Activated gamma-delta T cell treated with Interleukin-2 at 50 U/mL for 16 hours (primary cell): ENCODE measurements at places on chromosomes 1 and 21.
A peak's percentile ranks its signal among the peaks of the same experiment; 100 is the strongest.

GRCh38 chr1:165143437-165144065 lies 213.0 kb downstream of the LMX1A start:
- no peak for DNase-seq

DNA sequence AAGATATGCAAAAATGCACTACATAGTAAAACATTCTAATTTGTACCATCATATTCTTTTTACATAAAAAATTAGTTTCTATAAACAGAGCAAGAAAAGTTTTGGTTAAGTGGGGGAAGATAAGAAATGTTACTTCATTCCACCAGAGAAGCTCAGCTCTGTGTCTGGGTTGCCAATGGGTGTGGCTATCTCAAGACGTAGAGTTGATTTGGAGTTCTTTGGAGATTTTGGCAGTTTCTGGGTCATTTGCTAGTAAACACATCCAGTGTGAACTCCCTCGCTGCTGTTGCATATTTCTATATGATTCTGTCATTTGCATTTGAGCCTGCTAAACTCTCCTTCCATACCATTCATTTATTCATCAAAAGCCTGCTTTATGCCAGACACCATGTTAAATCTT lies 7.2 kb downstream of the RGL1 start:
- no peak for DNase-seq

- no peak for DNase-seq
These were observed 69.2 kb downstream of the ROR1 start for GRCh38 chr1:63843010-63843409.

- no peak for DNase-seq
These were observed 596 bp upstream of the TCEA3 start for GRCh38 chr1:23425193-23425494.

GRCh38 chr1:160855181-160855981 lies 7.3 kb downstream of the CD244 start:
- DNase-seq: peak; percentile 46

GRCh38 chr1:41479000-41479807 lies 5.3 kb downstream of the EDN2 start:
- DNase-seq: no peak

DNA sequence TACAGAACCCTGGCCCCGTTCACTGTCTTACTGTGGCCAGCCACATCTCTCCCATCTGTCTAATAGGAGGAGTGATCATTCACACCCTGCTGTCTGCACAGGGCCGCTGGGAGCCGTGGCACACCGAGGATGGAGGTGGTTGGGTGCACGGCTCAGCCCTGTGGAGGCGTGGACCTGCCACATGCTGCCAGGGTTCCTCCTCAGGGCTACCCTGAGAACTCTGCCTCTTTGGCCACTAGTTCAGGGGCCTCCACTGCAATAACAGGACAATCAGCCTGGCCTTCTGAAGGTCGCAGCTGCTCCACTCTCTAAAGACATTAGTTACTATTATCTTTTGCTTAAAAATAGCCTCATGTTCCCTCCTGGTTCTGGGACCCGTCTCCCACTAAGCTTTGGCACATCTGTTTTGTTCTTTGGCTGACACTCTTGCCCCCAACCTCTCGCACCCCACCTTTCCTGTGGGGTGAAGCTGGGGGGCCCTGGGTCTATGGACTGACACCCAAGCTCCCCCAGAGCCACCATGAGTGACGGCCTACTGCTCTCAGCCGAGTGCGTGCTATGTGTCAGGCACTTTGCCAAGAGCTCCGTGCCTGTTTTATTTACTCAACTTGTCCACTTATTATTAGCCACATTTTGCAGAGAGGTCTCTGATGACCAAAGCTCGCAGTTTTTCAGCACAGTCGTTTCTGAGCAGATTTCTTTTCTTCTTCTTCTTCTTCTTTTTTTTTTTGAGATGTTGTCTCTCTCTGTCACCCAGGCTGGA lies 66.3 kb downstream of the ARHGEF10L start:
- no peak for DNase-seq

DNA sequence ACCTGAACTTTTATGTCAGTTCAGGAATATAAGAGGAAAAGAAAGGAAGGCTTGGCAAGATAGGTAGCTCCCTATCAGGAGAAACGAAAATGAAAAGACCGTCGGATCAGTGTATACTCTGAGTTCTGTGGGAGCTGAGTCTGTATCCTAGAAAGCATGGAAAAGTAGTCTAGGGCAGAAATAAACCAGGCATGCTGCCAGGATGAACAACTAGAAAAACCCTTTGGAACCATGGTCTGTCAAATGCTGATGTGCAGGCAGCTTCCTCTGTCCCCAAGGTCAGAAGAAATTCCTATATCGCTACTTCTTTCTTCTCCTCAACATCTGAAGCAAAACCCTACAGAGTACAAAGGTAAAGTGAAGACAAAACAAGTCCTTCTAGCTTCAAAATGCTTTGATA lies 268.8 kb downstream of the ST6GALNAC3 start:
- DNase-seq: no peak

DNA sequence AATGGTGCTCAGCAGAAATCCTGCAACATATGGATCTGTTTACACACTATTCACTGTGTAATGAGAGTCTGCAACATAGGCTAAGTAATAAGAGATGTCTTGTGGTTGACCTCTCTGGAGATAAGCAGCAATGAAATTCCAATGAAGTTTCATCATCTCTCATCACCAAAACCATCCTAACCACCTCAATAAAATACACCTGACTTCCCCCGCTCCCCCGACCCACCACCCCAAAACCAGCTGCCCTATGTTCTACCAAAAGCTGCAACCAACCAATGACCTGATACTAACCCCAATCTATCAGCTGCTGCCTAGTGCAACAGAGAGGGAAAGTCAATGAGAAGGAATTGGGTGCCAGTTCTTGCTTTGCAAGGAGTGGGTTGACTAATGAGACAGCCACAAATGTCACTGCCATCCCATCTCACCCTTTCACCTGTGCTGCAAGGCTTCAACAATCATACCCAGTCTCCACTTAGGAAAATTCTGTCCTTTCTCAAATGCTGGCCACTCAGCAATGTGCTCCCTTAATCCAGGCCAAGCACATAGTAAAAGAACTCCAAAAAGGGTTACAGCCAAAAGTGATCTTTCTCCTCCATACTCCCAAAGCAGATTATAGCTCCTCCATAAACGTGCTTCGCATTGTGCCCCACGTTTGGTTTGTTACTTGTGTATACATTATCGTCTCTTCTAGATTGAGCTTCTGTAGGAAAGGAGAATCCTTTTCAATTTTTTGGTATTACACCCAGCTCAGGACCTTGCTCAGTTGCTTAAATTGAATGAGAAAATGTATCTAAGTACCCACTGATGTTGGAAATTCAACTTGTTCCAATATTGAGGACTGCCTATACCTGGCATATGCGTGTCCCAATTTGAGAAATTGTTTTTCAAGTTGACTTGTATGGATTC lies 29.0 kb downstream of the MRPL39 start:
- no peak for DNase-seq

DNA sequence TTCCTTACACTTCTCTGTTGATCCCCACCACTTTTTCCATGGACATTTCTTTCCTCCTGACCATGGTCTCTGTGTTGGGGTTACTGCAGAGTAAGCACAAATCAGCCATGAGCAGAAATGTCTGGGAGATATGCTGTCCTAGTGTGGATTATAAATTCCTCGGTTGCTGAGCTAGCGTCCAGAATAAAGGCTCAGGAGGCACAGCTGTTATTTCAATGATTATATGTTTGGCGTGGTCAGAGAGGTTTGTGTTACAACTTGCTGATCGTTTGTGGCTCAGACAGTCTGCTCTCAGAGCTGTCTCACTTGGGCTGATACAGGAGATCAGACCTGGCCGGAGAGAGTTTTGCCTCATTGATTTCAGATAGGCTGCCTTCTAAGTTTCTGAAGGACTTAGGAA lies 37.5 kb upstream of the LAMC2 start:
- no peak for DNase-seq

DNA sequence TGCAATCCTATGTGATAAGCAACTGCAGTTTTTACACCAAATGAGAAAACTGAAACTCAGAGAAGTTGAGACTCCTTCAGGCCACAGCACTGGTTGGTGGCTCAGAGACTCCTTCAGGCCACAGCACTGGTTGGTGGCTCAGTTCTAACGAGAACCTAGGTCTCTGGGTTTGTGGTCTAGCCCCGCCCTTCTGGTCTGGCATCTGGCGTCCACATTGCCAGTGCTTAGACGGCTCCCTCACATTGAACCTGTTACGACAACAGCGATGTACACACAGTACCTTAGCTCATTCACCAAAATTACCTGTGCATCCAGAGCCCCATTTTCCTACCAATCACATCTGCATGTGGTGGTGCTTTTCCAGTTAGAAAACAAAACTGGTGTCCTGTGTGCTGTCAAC lies 66.1 kb downstream of the NID1 start:
- DNase-seq: peak; percentile 42

GRCh38 chr1:43035821-43036741 lies 77.4 kb upstream of the SLC2A1 start:
- no peak for DNase-seq

DNA sequence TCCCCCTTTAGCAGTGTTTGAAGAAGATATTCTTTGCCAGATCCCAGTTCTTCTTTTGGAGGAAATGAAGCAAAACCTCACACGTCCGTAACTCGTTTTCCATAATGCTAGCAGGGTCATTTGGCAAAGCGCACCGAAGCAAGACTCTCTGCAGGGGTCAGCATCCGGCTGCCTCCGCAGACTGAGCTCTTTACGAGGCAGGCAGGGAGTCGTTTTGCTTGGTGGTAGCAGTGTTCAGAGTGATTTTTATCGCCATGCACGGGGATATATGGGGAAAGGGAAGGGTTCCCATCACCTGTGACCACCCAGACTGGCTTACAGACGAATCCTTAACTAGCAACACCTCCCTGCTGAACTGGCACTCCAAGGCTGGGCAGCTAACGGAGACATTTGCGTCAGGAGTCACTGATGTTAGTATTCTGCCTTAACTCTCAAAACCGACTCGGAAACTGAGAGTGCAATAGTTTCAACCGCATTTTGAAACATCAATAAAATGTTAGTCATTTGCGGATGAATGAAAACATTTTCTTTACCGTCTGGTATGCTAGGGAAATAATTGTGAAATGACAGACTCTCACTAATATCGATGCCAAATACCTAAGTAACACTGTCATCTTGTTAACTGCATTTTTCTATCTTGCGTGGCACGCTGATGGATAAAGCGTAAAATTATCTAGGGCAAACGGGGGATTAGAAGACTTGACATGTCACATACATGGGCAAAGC lies 2.2 kb upstream of the NEGR1 start:
- DNase-seq: peak; percentile 10

DNA sequence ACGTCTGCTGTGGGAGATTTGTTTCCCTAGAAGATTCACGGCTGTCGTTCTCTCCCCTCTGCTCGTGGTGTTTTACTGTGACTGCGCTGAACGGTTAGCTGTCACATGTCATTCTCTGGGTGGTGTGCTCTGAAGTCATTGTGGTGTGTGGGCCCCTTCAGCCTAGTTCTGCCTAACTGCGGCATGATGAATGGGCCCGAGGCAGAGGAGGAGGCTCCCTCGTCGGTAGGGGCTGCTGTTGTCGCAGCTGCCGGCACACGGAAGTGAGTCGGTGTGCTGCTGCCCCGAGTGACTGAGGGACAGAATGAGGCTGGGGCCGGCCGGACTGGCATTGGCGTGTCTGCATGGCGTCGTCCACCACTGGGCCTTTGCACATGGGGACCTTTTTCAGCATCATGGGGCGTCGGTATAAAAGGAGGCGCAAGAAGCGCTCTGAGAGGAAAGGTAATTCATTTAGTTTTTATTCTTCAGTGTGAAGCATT lies 77.9 kb downstream of the ADARB1 start:
- peak; percentile 67 for DNase-seq

GRCh38 chr1:208174731-208175507 lies 69.3 kb downstream of the PLXNA2 start:
- no peak for DNase-seq

DNA sequence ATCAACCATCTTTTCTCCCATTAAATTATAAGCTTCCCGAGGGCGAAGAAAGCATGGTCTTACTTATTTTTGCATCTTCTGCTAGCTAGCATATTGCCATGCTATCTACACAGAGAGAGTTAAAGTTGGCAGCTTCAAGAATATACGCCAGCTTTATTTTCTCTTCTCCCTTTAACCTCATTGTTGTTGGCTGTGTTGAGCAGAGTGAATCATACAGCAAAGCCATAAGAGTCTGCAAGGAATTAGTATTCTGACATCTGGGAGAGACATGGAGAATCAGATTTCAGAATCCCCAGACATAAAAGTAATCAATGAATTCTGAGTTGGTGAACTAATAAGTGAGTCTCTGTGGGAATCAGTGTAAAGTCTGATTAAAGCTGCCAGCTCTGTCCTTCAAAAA lies 649.6 kb upstream of the PTBP2 start:
- DNase-seq: no peak

GRCh38 chr21:41564871-41565274 lies 56.9 kb upstream of the TMPRSS2 start:
- DNase-seq: no peak

- DNase-seq: no peak
These were observed 41.7 kb upstream of the SYT14 start for GRCh38 chr1:209896346-209896745.

DNA sequence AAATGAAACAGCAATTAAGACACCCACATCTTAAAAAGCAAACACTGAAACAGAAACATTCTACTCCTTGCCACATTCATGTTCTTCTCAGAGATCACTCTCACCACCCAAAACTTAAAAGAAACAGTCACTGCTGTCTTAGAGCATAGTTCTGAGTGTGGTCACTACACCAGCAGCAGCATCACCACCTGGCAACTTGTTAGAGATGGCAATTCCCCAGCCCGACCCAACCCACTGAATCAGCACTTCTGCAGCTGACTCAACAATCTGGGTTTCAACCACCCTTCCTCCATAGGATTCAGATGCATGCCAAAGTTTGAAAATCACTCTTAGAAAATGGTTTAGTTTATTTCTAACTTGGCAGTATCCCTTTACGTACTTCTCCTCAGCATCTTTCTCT lies 126.1 kb downstream of the CDC42BPA start:
- no peak for DNase-seq

GRCh38 chr21:43921571-43921978 lies 56.6 kb downstream of the AGPAT3 start:
- DNase-seq: peak; percentile 46

GRCh38 chr1:40973912-40974311 lies 5.6 kb upstream of the CTPS1 start:
- no peak for DNase-seq

- DNase-seq: no peak
These were observed 197.4 kb upstream of the GALNT2 start for GRCh38 chr1:229869687-229870086.

GRCh38 chr1:40041466-40041838 lies 923 bp downstream of the CAP1 start:
- DNase-seq: no peak

GRCh38 chr1:152109998-152110294 lies 5.3 kb downstream of the TCHH start:
- no peak for DNase-seq

DNA sequence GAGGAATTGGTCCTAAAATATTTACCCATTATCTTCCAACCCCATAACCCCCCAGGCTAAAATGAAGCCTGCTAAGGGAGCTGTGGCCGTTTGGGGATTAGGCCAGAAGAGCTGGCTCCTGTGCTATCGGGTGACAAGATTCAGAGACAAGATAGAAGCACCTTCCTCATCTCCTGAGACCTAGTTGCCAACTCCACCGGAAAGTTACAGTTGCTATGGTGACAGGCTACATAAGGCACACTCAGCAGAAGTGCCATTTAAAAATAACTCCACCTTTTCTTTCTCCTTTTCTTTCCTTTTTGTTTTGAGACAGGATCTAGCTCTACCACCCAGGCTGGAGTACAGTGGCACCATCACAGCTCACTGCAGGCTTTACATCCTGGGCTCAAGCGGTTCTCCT lies 43.6 kb upstream of the ROR1 start:
- no peak for DNase-seq
